Mesothelial cell of epicardium (in vitro differentiated cells): ENCODE measurements at places on chromosomes 6 and 20. TPM values are rescaled to one million over a fixed set of nuclear protein-coding genes. Genes with fewer than 3 reads are reported as not detected.

The POM121L2 gene
- 0.07 TPM in 1 of 3 replicates, not detected in the others for total RNA-seq

The IMPG1 gene
- total RNA-seq: not detected in 3 replicates

The C6orf15 gene
- total RNA-seq: not detected in 3 replicates

The CST4 gene
- total RNA-seq: not detected in 3 replicates

The PI16 gene
- total RNA-seq: not detected in 3 replicates

The GRM4 gene
- total RNA-seq: 0.22 to 0.47 TPM (median 0.27 TPM) in 3 replicates

The CST2 gene
- total RNA-seq: 1.2 to 1.7 TPM (median 1.5 TPM) in 3 replicates

The FNDC1 gene
- 0.31 to 0.40 TPM (median 0.34 TPM) in 3 replicates for total RNA-seq

The NKAIN2 gene
- 0.13 to 1.6 TPM (median 0.20 TPM) in 3 replicates for total RNA-seq

The CST5 gene
- not detected in 3 replicates for total RNA-seq

The NCOA5 gene
- total RNA-seq: 37.1 to 41.2 TPM (median 40.2 TPM) in 3 replicates

The ULBP1 gene
- 0.07 to 0.11 TPM (median 0.11 TPM) in 3 replicates for total RNA-seq

The CALHM4 gene
- not detected in 3 replicates for total RNA-seq

The BIRC7 gene
- 0.36 to 0.84 TPM (median 0.50 TPM) in 3 replicates for total RNA-seq

The RMND1 gene
- 22.7 to 24.5 TPM (median 23.4 TPM) in 3 replicates for total RNA-seq

The PARD6B gene
- total RNA-seq: 52.2 to 59.5 TPM (median 53.0 TPM) in 3 replicates

The CCR6 gene
- not detected in 3 replicates for total RNA-seq

The PAX1 gene
- not detected in 3 replicates for total RNA-seq
